ENCODE measurements at places on chromosomes 1 and 21.

GRCh38 chr1:235291599-235292091 is 36.3 kb downstream of the ARID4B start:
- DNase-seq = peak; percentile 33

DNA sequence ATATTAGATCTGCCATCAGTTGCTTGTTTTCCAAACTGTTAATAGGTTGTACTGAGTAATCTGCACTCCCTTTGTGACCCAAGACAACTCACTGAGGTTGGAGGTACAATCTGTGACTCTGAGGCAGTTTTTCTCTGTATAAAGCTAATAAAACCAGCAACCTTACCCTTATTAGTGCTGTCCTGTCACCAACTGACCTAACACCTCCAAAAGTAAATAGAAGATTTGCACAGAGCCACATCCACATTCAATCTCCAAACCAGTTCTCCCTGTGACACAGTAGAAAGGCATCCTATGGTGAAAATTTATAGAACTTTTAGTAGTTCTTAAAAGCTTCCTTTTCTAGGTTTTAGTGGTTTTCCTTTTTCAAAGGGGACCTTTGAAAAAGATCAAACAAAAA is 140.4 kb upstream of the ADGRL2 start:
- DNase-seq = no peak

GRCh38 chr1:93844262-93845045 is 34.6 kb downstream of the DNTTIP2 start:
- peak; percentile 83 for DNase-seq

- DNase-seq = no peak
These were observed 51.7 kb downstream of the CASZ1 start for GRCh38 chr1:10744654-10745238.

GRCh38 chr21:36610201-36610600 is 88.7 kb upstream of the SIM2 start:
- DNase-seq = no peak

- DNase-seq = no peak
These were observed 6.9 kb upstream of the PTGFRN start for GRCh38 chr1:116902723-116903383.

- no peak for DNase-seq
These were observed at the start of gene ERVH48-1 for GRCh38 chr21:42925114-42925926. TSS of gene ERVH48-1 (minus strand) at chr21:42925630. CDS start at chr21:42919006, 6,624 bp downstream.

- no peak for DNase-seq
These were observed 55.6 kb downstream of the PTPRF start for GRCh38 chr1:43586136-43586731.

- DNase-seq = no peak
These were observed 559.7 kb upstream of the CAMK1G start for GRCh38 chr1:209023790-209024189.

- DNase-seq = no peak
These were observed 161.3 kb upstream of the KCNJ6 start for GRCh38 chr21:38077569-38077968.

DNA sequence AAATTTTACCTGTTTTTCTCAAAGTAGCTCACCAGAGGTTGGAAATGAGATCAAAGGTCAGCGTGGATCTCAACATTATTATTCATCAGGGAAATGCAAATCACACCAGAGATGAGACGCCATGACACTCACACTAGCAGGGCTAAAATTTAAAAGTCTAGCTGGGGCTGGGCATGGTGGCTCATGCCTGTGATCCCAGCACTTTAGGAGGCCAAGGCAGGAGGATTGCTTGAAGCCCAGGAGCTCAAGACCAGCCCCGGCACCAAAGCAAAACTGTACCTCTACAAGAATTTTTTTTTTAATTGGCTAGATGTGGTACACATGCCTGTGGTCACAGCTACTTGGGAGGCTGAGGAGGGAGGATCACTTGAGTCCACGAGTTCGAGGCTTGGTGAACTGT is 41.4 kb upstream of the PCBP3 start:
- no peak for DNase-seq

- peak; percentile 43 for DNase-seq
These were observed 593.8 kb downstream of the MATN1 start for GRCh38 chr1:30129421-30130055.

- DNase-seq = no peak
These were observed 40.2 kb downstream of the CASQ2 start for GRCh38 chr1:115728341-115728740.

- DNase-seq = no peak
These were observed 99.2 kb upstream of the B3GALT2 start for GRCh38 chr1:193285641-193286040.

DNA sequence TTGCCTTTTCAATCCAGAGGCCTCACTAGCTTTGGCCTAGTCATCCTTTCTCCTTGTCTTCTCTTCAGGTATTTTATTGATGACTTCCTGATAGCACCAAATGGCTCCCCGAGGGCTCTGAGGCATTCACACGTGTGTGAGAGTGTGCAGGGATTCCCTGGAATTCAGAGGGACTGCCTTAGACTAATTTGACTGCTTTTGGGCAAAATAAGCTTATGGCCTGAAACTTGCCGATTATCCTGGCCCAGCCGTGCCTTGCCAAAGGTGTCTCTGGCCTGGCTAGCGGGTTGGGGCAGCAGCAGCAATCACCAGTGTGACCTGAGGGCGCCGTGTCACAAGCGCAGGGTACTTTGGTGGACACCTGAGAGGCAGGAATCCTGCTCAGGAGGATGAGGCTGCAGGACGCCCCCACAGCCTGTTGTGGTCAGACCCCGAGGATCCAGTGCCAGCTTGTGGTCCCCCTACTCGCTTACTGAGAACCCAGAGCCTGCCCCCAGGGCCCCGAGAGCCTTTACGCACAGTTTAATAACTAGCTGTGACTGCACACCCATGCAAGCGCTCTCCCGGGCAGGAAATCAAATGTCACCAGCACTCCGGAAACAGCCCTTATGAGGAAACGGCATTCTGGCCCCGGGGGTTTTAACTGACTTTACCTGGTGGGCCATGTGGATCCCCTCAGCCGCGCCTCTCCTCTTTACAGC is 62.8 kb upstream of the PDE9A start:
- DNase-seq = no peak

- DNase-seq = no peak
These were observed 905 bp upstream of the C1QTNF12 start for GRCh38 chr1:1247341-1247913.

DNA sequence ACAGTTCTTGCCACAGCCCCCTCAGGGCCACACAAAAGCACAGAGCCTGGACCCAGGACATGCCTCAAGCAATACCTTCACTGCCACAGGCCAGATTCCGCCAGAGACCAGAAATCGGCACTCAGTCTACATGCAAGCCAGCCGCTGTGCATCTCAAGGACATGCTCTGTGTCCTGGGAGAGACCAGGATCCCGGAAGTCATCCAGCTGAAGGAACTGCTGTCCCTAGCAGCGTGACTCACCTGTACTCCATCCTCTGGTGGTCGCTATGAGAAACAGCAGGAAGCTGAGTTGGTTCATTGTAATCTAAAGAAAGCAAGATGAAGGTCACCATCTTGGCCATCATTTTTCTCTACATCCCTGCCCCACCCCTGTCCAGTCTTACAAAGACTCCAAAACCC is 401 bp downstream of the ITLN1 start:
- no peak for DNase-seq

GRCh38 chr1:176869577-176869976 is 294.9 kb downstream of the ASTN1 start:
- no peak for DNase-seq

- DNase-seq = peak; percentile 52
These were observed 7.3 kb upstream of the TMEM51 start for GRCh38 chr1:15146142-15146680.

DNA sequence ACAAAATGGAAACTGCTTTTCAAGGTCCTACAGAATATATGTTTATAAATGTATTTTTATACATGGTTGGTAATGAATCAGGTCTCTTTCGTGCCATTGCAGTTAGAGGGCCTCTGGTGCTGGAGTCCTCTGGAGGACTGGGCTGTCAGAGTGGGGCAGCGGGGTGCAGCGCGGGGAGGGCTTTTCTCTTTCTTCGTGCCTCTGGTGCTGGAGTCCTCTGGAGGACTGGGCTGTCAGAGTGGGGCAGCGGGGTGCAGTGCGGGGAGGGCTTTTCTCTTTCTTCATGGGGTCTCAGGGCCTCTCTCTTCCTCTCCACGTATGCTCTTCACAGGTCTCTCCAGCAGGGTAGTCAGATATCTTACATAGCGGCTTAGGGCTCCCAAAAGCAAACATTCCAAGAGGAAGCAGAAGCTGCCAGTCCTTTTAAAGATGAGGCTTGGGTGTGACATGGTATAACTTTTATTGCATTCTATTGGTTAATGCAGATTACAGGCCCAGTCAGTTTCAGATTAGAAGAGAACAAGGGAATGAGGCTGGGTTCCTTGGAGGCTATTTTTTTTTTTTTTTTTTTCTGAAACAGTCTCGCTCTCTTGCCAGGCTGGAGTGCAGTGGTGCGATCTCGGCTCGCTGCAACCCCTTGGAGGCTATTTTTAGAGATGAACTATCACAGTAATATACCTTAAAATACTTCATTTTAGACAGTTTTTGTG is 13.1 kb downstream of the SDCCAG8 start:
- DNase-seq = no peak

Data from inflammatory macrophage treated with lipopolysaccharide for 4 hours (primary cell).